Kasumi-1 (cell line): ENCODE measurements at places on chromosomes 11 and 22.

GRCh38 chr11:96388891-96389719, 607 bp downstream of the CCDC82 start:
- DNase-seq = peak; percentile 67

DNA sequence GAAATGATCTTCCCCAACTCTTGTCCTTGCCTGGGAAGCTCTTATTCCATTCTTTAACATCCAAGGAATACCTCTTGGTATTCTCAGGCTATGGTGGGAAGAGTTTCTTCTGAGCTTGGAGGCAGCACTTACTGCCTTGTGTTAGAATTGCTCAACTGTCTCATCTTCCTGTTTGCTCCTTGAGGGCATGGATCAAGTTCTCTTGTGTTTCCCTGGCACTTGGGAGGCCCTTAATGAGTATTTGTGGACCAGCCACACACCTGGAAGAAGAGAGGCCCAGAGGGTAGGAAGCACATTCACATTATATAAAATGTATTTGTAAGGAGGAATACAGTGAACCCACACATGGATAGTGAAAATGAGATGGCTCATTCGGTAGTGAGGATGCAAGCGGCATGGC, 3.4 kb upstream of the SORL1-AS1 start:
- no peak for DNase-seq

- DNase-seq = no peak
Measured at GRCh38 chr11:84012171-84012826, 726.1 kb upstream of the CCDC90B start.

- no peak for DNase-seq
Measured at GRCh38 chr22:26890870-26891269, 233.5 kb downstream of the MIAT start.

DNA sequence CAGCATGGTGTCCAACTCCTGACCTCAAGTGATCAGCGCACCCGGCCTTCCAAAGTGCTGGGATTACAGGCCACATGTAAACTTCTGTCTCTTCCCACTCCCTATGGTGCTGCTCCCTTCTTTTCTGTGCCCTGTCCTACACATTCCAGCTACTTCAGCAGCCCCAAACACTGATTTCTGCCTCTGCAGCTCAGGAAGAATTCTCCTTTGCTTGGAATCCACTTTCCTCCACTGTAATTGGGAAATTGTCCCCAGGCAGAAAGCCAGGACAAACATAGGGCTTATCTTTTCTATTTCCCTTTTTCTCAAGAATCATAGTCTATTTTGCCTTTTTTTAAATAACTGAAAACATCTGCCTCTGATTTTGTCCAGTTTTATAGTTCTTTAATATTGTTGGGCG, 21.3 kb upstream of the DRG1 start:
- DNase-seq = no peak

GRCh38 chr22:30234786-30235470, 11.6 kb downstream of the LIF start:
- DNase-seq = no peak

DNA sequence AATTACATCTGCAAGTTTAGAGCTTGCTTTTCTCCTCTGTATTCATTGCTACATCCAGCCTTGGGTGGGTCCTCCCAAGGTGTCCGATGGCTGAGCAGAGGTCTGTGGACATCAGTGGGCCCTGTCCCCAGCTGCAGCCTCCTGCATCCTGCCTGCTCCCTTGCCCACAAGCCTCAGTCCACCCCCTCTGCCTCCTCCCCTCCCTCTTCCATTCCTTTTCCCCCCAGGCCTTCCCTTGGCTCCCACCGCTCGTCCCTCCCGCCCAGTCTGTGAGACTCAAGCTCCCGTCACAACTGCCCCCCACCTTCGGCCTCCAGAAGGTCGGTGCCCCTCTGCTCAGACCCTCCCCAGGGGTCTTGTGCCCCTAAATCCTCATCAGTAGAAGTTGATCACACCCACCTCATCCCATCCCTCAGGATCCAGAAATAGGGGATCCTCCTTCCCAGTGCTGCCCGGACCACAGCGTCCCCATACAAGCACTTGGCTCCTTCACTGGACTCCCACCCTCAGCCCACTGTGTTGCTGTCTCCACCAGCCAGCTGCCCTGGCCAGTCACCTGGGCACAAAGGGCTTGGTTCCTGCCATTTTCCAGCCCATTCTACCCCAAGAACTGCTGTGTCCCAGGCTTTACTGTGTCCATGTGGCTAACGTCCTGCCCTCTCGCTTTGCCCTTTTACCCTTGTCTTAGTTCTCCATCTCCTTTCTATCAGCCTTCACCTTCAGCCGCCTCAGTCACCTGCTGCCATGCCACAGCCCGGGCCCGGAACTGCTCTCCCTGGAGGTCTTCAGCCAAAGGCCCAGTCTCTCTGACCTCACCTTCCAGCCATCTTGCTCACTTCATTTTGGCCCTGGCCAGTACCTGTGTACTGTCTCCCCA, 2.2 kb upstream of the OMP start:
- no peak for DNase-seq

DNA sequence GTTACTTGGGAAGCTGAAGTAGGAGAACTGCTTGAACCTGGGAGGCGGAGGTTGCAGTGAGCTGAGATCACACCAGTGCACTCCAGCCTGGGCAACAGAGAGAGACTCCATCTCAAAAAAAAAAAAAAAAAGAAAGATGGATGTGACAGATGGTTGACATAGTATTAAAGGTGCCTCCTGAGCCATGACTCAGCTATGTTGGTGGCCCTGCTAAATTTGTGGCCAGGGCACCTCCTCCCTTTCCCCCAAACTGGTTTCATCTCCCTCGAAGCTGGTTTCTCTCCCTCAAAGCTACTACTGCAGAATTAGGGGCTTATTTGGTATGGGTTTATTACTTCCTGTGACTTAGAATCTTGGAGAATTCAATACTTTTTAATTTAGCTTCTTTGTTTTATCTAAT, 31.5 kb downstream of the SDHD start:
- DNase-seq = no peak

DNA sequence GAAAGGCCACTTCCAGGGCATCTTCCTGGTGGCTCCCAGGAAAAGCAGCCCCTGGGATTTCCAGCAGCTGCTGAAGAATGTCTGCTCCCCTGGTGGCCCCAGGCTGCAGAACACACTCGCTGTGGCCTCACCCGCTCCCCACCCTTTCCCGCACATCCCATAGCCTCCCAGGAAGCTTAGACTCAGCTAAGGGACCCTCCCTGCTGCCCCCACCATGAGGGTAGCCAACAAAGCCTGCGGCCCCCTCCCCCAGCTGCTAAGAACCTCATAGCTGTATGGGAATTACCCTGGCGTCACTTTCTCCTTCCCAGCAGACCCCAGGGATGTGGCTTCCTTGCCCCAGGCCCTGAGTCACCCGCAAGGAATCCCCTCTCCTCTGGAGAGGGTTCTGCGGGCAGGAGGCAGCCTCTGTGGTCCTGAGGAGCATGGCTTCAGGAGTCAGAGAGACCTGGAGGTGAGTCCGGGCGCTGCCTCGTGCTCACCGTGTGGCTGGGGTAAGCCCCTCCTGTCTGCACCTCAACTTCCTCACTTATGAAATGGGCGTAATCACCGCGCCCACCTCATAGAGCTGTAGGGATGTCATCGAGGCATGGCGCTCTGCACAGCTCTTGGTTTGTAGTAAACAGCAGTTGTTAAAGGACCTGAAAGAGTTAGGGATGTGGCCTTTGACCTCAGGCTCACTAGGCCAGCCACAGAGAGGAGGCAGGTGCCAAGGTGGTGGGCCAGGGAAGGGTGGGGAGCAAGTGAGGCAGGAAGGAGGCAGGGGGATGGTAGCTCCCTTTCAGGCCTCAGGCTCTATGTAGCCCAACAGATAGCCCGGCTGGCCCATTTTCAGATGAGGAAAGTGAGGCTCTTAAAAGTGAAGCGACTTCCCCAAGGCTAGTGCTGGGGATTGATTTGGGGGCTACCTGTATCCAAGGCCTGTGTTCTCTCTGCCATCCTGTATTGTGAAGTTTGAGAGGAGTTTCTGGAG, 71.2 kb downstream of the LRRC32 start:
- DNase-seq = no peak

DNA sequence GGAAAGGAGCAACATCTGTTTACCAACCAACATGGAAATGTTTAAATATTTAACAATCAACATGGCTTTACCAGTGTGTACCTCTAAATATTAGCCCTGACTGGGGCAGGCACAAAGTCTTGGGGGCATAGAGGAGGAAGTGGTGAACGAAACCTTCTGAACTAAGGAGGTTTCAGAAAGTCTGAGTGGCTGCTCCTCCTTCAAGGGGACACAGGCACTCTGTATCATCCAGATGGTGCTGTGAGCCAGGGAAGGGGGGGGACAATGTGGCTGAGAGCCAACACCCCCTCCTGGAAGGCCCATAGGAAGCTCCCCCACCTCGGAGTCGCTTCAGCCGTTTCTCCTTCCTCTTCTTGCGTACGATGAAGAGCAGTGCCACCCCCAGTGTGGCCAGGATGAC, 107.7 kb downstream of the CEP164 start:
- DNase-seq = no peak

DNA sequence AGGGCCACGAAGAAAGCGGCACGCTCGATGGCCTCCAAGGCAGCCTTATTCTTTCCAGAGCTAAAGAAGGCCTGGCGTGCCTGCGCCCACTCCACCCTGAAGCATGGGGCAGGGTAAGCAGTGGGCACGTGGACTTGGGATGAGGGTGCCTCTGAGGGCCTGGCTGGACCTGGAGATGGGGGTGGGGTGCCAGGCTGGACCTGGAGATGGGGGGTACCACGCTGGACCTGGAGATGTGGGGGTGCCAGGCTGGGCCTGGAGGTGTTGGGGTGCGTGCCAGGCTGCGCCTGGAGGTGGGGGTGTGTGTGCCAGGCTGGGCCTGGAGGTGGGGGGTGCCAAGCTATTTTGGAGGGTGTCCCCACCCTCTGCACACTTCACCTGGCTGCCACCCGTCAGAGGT, 5.3 kb downstream of the CPT1B start:
- DNase-seq = no peak

- DNase-seq = no peak
Measured at GRCh38 chr11:17691976-17692375, 27.4 kb upstream of the MYOD1 start.

GRCh38 chr22:46006379-46007002, 29.5 kb upstream of the WNT7B start:
- peak; percentile 72 for DNase-seq

GRCh38 chr11:104104664-104105063, 59.3 kb downstream of the PDGFD start:
- DNase-seq = no peak

DNA sequence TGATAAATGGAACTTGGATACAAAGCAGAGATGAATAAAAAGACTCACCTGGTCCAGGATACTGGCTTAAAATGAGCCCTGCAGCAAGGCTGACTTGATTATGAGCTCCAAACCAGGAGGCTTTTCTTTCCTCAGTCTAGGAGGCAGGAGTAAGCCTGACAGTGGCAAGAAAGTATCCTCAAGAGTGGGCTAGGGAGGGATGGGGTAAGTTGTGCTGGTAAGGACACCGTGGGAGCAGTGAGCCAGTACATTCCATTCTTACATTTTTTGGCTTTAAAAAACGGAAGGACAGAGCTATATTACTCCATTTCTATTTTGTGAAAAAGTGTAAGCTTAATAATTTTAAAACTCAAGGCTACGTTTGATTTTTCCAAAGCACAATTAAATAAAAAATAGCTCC, 187.1 kb upstream of the DDI1 start:
- no peak for DNase-seq

- no peak for DNase-seq
Measured at GRCh38 chr11:116234989-116235568, 537.7 kb downstream of the BUD13 start.

DNA sequence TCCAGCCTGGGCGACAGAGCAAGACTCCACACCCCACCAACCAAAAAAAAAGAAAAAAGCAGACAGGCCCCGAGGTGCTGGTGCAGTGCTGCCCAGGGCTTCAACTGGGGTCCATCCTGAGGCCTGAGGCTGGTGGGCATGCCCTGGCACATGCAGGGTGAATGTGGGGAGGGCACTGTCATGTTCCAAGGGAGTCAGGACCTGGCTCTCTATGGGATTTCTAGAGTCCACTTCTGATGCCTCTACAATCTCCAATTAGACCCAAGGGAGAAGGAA, 10.1 kb downstream of the CENPM start:
- DNase-seq = no peak

- DNase-seq = no peak
Measured at GRCh38 chr11:17739945-17740338, 5.4 kb downstream of the KCNC1 start.

- DNase-seq = peak; percentile 41
Measured at GRCh38 chr22:30989474-30989873, 20.4 kb downstream of the TUG1 start.

GRCh38 chr11:612201-612960, 3.4 kb downstream of the IRF7 start:
- peak; percentile 9 for DNase-seq

DNA sequence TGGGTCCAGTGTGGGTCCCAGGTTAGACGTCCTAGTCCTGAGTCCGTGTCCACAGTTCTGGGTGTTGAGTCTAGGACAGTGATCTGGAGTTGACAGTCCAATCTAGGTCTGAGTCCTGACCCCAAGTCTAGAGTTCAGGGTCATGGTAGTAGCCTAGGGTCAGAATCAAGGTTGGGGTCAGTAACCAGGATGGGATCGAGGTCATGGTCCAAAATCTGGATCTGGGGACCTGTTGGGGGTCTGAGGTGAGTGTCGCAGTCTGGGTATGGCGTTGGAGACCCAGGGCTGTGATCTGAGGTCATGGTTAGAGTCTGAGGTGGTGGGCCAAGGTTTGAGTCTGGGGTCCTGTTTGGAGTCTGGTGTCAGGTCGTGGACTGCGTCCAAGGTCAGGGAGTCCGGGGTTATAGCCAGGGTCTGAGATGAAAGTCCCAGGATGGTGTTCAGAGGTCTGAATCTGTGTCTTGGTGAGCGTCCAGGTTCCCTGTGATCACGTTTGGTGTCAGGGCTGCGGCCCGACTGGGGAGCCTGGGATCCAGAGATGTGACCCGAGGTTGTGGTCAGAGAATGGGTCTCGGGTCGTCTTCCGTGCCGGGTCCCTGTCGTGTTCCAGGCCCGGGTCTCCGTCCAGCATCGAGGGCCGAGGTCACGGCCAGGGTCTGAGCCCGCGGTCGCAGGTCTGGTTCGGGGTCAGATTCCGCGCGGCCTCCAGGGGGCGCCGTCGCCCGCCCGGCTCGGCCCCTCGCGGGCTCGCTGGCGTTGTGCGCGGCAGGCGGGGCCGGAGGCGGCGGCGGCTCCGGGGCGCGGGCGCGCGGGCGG, 432 bp upstream of the GRK2 start:
- DNase-seq = peak; percentile 15
